Uterus (tissue), 4 donors: ENCODE measurements at places on chromosomes 3 and 15.

- DNase-seq, result no peak
These were observed 65.8 kb downstream of the SMARCC1 start for GRCh38 chr3:47715928-47716327.

DNA sequence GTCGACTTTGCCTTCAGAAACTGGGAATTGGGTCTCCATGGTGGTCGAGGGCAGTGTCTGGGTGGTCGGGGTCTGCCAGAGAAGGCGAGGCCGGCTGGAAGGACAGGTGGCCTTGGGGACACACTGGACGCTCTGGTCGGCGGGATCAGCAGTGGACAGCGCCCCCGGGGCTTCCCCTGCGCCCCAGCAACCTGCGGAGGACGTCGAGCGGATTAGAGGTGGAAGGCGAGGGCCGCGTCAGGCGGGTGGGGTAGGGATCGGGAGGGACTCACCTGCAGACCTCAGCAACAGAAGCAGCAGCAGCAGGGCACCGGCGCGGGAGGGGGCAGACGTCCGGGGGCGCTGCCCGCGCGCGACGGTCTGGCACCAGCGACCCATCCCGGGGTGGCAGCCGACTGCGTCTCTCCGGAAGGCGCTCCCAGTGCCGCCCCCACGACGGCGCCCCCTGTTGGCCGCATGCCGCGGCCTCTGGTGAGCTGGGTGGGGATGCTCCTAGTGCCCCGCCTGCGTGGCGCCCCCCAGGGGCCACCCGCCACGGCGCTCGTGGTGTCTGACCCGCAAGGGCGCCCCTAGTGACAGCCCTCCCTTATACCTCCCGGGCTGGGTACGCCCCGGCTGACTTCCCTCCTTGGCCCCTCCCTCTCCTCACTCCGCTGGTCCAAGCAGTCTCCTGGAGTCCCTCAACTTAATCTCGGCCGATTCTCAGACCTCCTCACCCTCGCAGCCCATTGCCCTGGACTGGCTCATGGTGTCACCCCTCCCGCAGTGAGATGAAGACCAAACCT is at the start of gene PRSS50:
Gene PRSS50 (minus strand): TSS at position 423 of the 785 bp plus-strand sequence. CDS start 45 bp downstream, at position 378.
- DNase-seq, result no peak

- DNase-seq, result no peak
These were observed 27.9 kb downstream of the GTPBP8 start for GRCh38 chr3:113018536-113019181.

DNA sequence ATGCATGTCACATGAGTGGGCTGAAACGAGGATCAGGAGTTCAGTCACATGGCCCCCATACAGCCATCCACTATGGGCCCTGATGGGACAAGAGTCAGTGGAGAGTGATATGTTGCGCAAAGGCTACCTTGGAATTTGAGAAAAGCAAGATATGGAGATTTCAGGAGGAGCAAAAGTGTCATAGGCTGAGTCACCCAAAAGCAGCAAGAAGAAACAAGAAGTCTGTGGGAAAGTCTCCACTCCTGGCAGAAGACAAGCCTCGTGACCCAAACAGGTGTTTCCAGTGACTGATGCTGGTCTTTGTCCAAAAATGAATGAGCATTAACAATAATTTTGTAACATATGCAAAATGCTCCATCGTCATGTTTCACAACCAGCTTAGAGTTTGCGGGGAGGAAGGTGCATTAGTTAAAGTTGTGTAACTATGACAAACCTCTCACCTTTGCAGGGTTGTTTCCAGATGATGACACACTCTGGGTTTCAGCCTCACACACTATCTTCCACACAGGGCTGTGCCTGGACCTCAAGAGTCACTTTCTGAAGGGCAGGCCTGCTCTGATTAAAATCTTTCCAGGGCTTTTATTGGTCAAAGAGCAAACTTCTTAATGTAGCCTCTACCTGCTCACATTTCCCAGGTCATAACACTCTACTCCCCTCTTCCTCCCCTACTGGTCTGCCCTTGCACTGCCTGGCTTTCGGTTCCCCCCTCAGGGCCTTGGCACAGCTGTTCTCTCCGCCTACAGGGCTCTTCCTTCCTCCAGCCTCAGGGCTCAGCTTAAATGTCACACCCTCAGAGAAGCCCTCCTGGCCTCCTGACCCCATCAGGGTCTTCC is 3.9 kb upstream of the DNASE1L3 start:
- no peak for DNase-seq
